Mammary epithelial cell (primary cell): ENCODE measurements at places on chromosomes 4 and X. TPM values are rescaled to one million over a fixed set of nuclear protein-coding genes. Genes with fewer than 3 reads are reported as not detected.

BMX gene
- 0.33 TPM for total RNA-seq

CPEB2 gene
- 21.5 TPM for total RNA-seq

RBM47 gene
- total RNA-seq: 0.27 and 0.45 TPM in 2 replicates

ZMYM3 gene
- 7.7 and 15.4 TPM in 2 replicates for total RNA-seq

ZDHHC9 gene
- 34.4 and 37.2 TPM in 2 replicates for total RNA-seq

ADH1B gene
- under 0.01 TPM for total RNA-seq

EFNB1 gene
- 143 TPM for total RNA-seq

APBB2 gene
- 81.7 TPM for total RNA-seq

VCX3B gene
- not detected in 2 replicates for total RNA-seq

YIPF7 gene
- not detected for total RNA-seq

CENPE gene
- 1.8 TPM for total RNA-seq

CENPI gene
- 2.2 TPM for total RNA-seq
